ENCODE measurements at places on chromosomes 3 and 15.

GRCh38 chr15:25536801-25537611 is 98.2 kb upstream of the UBE3A start:
- DNase-seq, result no peak

- DNase-seq, result no peak
These were observed 624.8 kb downstream of the NTRK3 start for GRCh38 chr15:87631775-87632174.

GRCh38 chr15:50148362-50148963 is 29.4 kb upstream of the ATP8B4 start:
- no peak for DNase-seq

- no peak for DNase-seq
These were observed 1.6 kb downstream of the FAM174B start for GRCh38 chr15:92653836-92654539.

DNA sequence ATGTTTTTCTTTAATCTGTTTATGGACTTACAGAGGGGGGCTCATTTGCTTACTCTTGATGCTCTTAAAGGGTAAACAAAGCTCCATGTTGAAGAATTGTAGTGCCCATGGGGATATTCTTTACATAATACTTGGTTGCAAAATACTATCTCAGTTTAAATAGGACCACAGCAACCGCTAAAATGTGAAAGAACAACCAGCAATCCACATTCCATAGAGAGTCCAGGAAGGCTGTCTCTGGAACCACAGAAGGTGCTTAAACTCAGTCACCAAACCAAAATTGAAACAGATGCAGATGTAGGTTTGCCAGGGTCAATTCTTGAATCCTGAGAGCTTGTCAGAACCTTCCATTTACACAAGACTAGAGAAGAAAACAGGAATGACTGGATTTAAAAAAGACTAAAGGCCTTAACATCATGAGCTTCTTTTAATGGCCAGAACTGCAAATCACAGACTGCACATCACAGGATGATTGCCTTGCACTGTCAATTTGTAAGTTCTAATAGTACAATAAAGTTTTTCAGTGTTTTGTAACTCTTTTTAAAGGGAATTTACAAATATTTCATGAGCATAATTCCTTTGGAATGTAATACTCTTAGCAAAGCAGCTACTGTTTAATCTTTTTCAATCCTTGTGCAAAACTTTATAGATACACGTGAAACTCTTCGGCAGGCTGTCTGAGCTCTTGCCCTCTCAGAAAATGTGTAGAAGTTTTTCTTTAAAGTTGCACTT is 661.6 kb downstream of the SI start:
- no peak for DNase-seq

DNA sequence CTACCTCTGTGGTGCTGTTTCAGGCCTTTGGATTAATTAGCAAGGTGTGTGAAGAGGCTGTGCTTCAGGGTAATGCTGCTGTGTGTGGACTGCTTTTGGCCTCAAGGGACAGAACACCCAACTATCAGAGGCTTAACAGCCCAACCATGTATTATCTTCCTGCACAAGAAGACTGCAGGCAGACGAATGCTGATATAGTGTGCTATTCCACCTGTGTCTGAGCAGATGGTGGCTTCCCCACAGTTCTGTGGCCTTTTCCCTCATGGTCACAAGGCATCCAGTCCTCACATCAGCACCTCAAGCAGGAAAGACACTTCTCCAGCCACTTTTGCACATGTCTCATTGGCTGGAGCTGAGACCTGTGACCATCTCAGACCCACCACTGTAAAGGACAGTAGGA is 76.6 kb downstream of the CHCHD6 start:
- no peak for DNase-seq

DNA sequence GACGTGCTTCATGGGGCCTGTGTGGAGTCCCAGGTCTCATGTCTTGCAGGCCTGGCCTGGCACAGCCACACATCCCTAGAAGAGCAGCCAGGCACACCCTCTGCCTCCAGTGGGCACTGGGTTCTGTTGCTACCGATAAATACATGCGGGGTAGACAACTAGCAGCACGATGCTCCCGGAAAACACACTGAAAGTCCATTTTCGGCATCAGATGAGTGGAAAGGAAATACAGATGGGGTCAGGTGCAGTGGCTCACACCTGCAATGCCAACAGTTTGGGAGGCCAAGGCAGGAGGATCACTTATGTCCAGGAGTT is 165.1 kb downstream of the NSMCE3 start:
- DNase-seq, result no peak

DNA sequence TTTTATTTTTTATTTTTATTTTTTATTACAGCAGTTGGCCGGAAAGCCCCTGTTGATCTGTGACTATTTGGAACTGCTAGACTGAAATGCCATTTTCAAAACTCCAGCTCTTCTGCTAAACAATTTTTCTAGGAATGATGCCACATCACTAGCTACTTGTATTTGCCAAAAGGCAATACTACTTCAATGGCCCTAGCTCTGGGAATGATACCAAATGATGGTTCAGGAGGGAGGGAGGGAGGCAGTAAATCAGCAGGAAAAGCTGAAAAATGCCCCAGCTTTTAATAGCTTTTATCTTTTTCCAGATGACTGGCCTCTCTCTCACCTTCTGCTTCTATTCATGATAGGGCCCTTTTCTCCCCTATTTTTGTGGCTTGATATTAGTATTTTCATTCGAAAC is 2.6 kb upstream of the CHL1 start:
- no peak for DNase-seq

- DNase-seq, result no peak
These were observed 167.3 kb upstream of the NANOGP8 start for GRCh38 chr15:35252351-35252865.

DNA sequence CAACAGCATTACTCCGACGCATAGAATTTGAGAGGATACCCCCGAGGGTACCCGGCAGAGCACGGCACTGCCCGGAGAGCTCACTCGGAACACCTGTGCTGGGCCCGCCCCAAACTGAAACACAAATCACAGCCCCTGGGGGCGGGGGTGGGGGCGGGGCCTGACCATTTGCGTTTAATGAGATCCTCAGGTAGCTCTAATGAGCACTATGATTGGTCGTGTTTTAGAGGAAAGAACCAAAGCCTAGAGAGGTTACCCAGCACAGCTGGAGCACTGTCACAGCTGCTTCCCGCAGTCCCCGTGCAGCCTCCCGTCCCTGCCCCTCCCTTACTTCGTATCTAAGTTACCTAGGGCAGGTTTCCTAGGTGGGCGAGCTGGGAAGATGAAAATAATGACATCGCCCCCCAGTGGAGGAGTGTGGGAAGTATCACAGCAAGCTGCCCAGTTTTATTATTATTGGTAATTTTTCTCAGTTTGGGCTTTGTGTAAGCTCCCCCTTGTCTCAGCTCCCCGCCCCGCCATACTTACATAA is 187.1 kb downstream of the PDE8A start:
- peak; percentile 23 for DNase-seq

DNA sequence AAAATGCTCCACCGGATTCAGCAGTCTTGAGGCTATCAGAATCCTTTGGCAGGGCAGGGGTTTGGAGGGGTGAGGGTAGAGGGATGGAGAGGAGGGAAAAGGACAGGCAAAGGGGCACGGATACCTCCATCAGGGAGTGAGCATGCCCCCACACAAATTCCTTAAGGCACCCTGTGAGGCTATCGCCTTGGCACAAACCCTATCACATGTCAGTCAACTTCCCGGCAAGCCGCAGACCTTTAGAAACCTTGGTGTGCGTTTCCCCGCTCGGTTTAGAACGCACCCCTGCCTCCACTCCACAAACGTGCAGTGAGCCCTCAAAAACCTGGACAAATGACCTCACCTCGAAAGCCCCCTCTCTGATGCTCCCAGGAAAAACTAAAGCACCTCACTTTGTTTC is 422 bp upstream of the SETMAR start:
- DNase-seq, result no peak

GRCh38 chr3:100067589-100067988 is 46.7 kb downstream of the FILIP1L start:
- no peak for DNase-seq

GRCh38 chr15:24752354-24752753 is 76.8 kb downstream of the NPAP1 start:
- DNase-seq, result no peak

DNA sequence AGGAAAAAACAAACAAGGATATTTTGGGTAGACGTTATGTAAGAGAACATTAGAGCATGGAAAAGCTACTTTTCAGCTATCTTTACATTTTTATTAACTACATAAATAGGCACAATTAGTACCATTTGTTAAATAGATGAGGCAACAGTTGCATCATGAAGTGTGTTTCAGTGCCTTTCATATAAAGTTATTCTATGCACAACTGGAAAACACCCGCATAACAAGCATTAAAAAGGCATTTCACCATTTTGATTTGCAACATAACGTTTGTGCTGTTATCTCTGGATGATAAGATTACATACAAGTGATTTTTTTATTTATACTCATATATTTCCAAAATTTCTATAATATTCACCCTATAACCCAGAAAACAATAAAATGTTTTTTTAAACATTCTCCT is 69.5 kb downstream of the CBLB start:
- DNase-seq, result no peak

DNA sequence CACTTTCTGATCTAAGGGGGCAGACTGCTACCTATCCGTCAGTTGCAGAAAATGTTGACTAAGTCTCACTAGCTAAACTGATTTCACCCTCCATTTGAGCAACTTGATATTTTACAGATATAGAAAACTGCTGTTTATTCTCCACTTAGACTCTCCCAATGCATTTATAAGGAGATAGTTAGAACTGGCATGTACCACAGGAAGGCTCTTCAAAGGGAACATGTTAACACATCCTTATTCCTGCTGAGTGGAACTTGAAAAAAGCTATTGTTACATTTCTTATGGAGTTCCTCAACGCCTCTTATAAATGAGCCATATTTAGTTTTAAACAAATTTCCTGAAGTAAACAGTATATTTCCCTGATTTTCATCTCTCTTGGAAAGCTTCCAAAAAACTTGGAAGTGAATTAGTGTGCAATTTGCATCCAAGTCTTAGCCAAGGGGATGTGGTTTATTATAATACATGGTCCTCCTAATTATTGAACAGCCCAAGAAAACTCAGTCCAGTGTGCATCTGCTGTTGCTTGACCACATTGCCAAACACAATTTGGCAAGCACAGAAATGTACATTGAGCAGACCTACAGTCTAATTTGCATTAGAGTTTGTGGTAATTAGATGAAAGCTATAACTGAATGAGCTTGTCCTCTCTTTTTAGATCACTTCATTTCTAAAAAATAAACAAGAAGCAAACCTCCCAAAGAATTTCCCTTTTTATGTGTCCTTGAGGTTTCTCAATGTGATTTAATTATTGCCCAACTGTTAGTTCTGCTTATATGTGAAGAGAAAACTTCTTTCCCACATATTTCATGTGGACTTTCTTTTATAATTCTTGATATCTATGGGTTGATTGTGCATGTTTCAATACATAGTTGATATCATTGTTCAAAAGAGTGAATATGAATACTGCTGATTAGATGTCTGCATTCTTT is 72.6 kb upstream of the DPH6 start:
- DNase-seq, result no peak

DNA sequence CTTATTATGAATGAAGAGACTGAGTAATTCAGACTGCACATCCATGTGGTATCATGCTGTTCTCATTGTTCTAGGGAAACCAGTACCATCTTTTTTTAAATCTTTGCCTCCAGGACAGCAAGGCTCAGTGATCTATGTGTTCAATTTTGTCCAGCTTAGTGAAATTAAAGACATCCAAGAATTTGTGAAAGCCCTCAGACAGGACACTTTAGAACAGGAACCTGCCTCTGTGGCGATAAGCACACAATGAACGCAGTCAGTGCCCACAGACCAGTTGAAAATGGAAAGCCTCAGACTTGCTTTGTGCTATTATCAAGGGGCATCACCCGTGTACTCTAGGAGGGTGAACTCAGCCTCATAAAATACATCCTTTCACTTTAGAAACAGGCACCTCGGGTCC is 20.1 kb downstream of the EID1 start:
- no peak for DNase-seq

GRCh38 chr3:99434190-99434589 is 204.2 kb upstream of the COL8A1 start:
- DNase-seq, result no peak

GRCh38 chr15:58981808-58982475 is 5.5 kb upstream of the RNF111 start:
- peak; percentile 59 for DNase-seq

- no peak for DNase-seq
These were observed 5.5 kb upstream of the STARD5 start for GRCh38 chr15:81329446-81329845.

- DNase-seq, result no peak
These were observed 112.4 kb downstream of the ADCY5 start for GRCh38 chr3:123336441-123336851.

- DNase-seq, result no peak
These were observed 182.3 kb upstream of the BCL6 start for GRCh38 chr3:187927565-187927964.

DNA sequence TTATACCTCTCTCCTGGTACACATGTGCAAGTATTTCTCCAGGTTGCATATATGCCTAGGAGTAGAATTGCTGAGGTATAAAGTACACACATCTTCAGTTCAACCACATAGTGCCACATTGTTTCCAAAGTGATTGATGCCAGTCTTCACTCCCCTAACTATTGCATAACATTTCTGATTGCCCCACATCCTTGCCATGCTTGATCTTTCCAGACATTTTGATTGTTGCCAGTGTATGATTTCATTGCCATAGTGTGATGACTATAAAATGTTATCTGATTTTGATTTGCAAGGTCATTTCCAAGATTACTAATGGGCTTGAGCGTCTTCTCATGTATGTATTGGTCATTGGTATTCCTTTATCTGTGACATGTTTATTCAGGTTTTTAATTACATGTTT is 61.1 kb upstream of the MLF1 start:
- DNase-seq, result no peak

- no peak for DNase-seq
These were observed 988.0 kb downstream of the SQOR start for GRCh38 chr15:46622851-46623250.

GRCh38 chr3:144187531-144188210 is 216.0 kb downstream of the DIPK2A start:
- no peak for DNase-seq

- DNase-seq, result no peak
These were observed 24.3 kb upstream of the CLDN1 start for GRCh38 chr3:190346541-190346940.

DNA sequence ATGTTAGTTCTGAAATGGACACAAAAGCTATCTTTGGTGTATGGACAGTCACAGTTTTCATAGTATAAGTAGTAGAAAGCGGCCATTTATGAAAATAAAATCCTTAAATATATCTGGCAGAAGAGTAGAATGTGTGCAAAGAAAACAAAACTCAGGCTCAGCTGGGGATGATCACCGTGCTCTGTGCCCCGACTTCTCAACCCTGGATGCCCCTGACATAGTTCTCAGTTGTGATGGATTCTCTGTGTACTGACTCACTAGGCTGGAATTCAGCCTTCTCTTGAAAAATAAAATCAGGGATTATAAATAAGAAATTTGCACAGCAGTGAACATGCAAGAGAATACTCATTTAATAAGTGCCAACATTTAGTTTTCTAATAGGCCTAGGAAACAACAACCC is 925.1 kb upstream of the NR2F2 start:
- DNase-seq, result no peak
